Suppressor macrophage treated with lipopolysaccharide for 4 hours (primary cell): ENCODE measurements at places on chromosomes 11 and 22.

GRCh38 chr11:34911676-34912075 is 4.5 kb downstream of the APIP start:
- peak; percentile 61 for DNase-seq

GRCh38 chr11:7522121-7522520 is 8.3 kb downstream of the PPFIBP2 start:
- DNase-seq = peak; percentile 73

GRCh38 chr11:76371170-76371569 is 9.8 kb downstream of the THAP12 start:
- DNase-seq = peak; percentile 78

- DNase-seq = no peak
Measured at GRCh38 chr11:126919147-126919823, 81.3 kb downstream of the KIRREL3 start.

- DNase-seq = peak; percentile 83
Measured at GRCh38 chr11:118907051-118908042, 18.4 kb downstream of the BCL9L start.

DNA sequence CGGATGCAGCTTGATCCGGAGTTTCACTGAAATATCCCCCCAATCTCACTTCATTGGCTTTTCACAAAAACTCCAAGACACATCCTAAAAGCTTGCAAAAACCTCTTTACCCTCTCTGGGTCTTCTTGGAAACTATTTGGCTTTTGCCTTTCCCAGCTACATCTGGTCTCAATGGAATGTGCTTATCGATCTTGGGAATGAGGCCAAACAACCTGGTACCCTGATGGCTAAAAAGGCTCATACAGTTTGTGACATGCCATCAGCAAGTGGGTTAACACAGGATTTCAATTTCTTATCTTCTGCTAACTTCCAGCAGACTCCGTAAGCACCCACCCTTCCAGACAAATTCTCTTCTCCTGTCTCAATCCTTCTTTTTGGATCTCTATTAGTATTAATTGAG is 45.9 kb upstream of the TEAD1 start:
- no peak for DNase-seq

GRCh38 chr11:87355596-87355995 is 317.9 kb downstream of the TMEM135 start:
- DNase-seq = no peak

- DNase-seq = no peak
Measured at GRCh38 chr11:70799386-70799785, 401.1 kb downstream of the CTTN start.

GRCh38 chr22:48156603-48157355 is 1394.3 kb downstream of the TBC1D22A start:
- no peak for DNase-seq

DNA sequence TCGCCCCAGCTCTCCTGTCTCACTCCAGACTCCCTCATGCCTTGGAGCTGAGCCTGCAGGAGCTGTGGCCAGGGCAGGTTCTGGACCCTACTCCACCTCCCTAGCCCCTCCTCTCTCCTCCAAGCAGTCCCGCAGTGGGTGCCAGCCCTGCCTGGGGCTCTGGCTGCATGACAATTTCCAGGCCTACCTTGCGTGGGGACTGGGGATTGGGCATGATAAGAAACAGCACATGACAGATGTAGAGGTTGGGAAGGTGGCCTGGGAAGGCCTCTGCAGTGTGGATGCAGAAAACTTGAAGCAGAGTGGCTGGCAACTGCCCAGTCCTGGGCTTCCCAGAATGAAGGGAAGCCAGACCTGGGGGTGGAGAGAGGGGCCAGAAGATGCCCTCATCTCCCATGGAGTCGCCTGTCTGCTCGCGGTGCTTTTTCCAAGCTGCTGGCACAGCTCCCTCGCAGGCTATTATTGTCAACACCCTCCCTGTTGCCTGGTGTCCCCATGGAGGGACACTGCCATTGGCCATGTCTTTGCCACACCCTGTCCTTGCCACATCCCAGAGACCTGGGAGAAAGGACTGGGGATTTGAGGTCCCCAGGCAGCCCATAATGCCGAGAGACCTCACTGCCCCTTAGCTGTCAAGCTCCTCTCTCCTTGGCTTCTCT is 48.9 kb upstream of the CDON start:
- no peak for DNase-seq

DNA sequence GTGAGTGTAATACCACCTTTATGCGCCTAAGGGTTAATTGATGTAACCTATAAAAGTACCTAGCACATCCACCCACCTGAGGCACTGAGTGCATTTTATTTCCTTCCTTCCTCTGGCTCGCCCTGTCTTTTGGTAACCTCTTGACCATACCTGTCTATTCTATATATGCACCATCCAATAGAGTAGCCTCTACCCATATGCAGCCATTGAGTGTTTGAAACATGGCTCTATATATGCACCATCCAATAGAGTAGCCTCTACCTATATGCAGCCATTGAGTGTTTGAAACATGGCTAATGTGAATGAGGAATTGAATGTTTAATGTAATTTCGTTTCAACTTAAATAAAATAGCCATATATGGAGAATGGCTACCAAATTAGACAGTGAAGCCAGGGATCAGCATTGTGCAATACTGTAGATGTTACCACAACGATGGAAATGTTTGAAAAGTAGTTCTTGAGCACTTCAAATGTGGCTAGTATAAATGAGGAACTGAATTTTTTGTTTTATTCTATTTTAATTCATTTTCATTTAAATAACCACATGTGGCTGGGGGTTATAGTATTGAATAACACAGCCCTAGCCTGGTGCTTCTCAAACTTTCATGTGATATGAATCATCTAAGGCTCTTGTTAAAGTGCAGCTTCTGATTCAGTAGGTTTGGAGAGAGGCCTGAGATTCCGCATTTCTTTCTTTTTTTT is 33.8 kb downstream of the SLC35F2 start:
- DNase-seq = peak; percentile 37

- DNase-seq = no peak
Measured at GRCh38 chr11:110447343-110447742, 17.6 kb downstream of the FDX1 start.

- DNase-seq = no peak
Measured at GRCh38 chr22:46085828-46086576, 64.3 kb upstream of the PPARA start.

DNA sequence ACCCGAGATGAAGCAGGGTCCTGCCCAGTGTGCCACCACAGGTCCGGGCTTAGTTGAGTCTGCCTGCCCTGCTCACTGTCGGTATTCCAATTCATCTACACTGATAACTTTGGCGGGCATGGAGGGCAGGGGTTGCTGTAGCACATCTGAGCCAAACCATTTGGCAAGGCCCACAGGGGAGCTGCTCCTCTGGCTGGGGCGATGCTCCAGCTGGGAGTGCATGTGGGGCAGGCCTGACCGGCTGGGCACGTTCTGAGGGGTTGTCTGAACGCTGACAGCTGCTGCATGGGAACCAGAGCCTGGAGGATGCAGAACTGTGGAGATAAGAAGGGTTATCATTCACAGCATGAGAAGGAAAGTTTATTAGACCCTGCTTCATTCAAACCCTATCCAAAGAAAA is 40.4 kb downstream of the DRG1 start:
- no peak for DNase-seq

- DNase-seq = peak; percentile 48
Measured at GRCh38 chr11:121466063-121466794, 13.5 kb upstream of the SORL1-AS1 start.

DNA sequence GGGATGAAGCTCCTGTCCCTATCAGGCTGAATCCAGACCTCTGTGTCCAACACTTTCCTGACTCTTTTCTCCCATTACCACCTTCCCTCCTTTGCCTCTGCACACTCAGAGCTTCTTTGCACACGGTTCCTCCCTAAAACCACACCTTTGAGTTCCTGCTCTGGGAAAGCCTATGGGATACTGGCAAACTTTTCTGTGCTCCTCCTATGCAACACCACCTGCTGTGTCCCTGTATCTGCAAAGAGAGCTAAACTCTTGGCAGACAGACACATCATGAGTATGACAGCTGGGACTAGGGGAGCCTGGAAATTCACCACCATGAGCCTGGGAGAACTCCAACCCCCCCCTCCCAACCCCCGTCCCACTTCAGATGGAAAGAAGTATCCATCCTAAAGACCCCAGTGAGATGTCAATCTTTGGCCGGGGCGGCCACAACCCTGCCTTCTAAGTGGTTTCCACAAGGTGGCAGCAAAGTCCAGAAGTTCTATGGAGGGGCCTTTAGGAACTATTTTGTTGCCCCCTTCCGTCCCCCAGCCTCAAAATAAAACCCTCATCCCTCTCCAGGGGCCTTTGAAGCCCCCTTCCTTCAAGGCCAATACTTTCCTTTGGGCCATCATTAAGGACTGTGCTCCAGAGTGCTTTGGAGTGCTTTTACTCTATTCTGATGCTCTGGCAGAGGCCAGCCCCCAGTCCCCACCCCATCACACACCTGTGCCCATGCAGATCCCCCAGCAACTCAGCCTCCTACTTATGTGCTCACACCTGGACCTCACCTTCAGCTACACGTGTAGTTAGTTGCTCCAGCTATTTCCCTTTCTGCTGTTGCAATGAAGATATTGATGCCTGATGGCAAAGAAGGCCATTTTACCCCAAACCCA is 19.4 kb downstream of the HTR3A start:
- DNase-seq = peak; percentile 41

- DNase-seq = no peak
Measured at GRCh38 chr22:27213766-27214581, 556.6 kb downstream of the MIAT start.

- DNase-seq = no peak
Measured at GRCh38 chr22:49977578-49977977, 17.0 kb downstream of the PIM3 start.

GRCh38 chr22:41285441-41285819 is 557 bp downstream of the RANGAP1 start:
- DNase-seq = peak; percentile 84

GRCh38 chr22:35582861-35583670 is 34.1 kb downstream of the MB start:
- peak; percentile 69 for DNase-seq

- peak; percentile 66 for DNase-seq
Measured at GRCh38 chr22:27912101-27912500, 7.0 kb downstream of the PITPNB start.

DNA sequence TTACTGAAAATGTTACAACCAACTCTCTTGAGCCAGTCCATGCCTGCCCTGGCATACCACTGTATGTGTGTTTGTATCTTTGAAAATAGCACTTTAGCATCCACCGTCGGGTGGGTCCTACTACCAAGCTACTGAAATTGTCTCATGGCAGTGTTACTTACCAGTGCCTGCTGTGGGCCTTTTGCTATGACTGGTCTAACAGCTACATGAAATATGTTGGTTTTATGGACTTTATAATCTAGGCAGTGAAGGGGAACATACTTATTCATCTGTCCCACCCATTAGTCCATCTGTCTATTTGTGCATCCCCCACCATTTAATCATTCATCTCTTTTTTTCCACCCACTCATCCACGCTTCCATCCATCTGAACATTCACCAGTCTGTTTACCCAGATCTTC is 106.0 kb downstream of the NAV2 start:
- no peak for DNase-seq

DNA sequence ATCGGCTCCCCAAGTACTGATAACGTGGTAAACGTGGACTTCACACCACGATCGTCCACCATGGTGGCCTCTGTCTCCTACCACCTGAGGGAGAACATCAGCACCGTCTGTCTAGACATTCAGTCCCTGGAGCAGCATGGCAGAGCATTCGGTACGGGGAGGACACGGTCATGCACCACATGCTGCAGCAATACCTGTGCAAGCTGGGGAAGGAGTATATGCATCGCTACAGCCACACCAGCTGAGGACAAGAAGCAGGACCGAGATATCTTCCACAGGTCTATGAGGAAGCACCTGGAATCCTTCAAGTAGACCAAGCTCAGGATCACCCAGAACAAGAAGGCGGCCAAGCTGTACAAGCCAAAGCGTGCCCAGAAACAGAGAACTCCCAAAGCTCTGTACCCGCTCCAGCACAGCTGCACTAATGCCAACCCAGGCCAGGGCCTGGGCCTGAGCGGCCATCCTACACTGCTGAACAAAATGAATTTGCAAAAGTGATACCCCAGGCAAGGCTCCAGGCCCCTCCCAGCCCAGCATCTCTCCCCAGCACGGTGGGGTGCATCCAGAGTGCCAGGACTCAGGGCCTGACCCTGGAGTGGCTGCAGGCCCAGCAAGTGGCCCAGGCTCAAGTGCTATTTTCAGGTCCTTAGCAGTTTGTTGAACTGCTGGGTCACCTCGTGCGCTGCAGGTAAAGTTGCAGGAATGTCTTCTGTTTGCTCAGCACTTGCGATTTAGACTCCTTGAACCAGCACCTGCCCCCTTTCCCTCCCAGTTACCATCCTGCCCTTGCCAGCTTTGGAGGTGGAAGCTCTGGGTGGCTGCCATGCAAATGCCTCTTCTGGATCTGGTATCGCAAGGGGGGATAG is 119.3 kb upstream of the SERPIND1 start:
- no peak for DNase-seq

DNA sequence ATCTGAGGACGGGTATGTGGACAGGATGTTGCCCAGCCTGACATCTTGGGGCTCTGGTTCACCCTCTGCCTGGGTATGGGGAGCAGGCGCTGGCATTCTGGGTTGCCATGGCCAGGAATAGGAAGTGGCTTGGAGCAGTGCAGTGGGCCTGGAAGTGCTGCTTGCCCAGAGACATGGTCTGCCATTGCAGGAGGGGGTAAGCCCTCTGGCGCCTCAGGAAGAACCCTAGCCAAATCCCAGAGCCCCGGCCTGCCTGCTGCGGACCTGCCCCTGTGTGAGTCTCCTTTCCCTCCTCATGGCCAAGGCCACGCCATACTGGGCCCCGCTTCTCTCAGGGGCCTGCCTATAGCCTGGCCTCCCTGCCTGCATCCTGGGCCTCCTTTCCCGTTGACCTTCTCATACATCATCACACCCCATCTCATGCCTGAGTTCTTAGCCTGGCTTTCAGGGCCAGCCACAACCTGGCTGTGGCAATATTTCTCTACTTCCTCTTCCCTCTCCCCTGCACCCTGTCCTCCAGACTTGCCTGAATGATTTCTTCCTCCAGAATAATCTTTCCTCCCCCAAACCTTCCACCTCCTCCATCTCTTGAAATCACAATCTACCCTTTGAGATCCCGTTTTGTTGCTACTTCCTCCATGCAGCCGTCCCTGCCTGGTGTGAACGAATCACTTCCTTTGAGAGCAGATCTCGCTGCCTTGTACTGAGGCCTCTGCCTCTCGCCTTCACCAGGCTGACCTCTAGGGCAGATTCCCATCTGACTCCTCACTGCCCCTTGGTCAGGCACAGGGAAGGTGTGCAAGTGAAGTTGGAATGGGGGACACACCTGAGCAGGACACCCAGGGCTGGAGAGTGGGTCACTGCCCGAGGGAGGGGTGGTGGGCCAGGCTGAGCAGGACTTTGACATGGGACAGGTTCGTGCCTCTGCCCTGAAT is 5.2 kb downstream of the CAPN5 start:
- peak; percentile 31 for DNase-seq
